ENCODE measurements at places on chromosomes 12 and 14.

GRCh38 chr12:89544681-89545184 lies 18.9 kb upstream of the POC1B start:
- DNase-seq = no peak

DNA sequence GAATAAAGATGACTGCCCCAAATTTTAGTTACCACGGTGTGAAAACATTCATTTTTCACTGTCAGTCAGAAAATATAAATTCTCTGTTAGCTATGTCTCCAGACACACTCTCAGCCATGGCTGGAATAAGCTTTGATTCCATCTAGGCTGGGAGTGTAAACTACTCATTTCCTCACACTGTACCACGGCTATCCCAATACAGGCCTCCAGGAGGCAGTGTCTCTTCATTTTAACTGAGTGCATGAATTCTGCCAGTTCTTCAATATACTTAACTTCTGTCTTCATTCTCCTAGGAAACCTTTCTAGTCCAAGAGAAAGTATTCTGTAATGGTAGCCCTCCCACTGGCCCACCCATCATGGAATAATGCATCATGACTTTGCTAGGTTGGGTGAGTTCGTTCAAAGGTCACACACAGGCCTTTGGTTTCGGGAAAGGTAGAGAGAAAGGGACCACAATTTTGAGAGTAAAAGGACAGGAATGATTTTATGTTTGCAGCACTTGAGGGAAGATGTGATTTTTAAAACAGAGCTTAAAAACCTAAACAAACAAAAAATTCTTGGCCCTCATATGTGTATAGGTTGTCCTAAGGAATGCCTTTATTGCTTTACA lies 381.1 kb downstream of the SEC23A start:
- no peak for DNase-seq

DNA sequence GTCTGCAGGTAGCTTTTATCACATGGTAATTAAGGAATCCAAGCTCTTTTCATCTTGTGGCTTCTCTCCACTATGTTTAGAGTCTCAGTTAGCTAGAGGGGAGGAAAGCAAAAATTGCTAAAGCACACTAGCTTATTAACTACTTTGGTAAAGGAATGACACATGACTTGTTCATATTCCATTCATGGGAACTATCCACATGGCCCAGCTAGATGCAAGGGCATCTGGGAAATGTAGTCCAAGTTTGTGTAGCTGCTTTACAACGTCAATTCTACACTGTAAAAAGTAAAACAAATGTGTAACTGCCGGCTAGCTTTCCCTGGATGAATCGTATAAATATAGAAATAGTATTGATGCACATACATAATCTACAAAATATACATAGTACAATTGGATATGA lies 244.5 kb upstream of the LRFN5 start:
- no peak for DNase-seq

DNA sequence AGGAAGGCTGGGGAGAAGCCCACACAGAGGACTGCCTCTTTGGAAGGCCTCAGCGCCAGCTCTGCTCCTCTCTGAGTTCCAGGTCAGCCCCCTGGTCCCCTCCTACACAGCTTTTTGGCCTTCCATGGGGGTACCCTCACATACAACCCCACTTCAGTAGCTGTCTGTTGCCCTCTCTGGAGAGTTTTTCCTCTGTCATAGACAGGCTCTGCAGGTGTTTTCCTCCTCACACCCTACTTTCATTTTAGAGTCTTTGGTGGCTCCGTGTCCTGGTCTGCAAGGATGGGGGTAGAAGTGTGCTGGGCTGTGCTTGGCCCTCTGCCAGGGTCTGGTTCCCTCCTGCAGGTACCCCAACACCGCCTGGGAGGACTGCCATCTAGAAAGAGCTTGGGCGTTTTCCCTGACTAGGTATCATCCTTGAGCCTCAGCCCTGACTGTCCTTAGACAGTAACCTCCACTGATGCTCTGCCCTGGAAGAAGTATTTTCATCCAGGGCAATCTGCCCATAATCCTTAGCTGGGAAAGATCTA lies 15.1 kb downstream of the ZDHHC22 start:
- DNase-seq = no peak

GRCh38 chr12:106743270-106743988 lies 31.1 kb upstream of the RIC8B start:
- no peak for DNase-seq

DNA sequence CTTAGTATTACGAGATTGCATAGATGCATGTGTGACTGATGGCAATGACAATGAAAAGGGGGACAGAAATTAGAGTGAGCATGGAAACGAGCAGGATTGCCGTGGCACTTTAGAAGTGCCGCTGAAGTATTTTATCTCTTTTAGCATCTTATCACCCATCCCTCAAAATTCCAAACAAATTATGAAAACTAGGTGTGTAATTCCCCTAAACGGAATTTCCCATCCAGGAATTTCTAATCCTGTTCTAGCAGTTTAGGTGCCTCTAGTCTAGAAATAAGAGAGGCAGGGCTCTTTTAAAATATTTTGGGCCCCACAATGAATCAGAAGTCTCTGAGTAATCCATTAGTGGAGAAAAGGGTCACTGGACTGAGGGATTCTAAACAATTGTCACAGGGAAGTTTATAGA lies 947 bp downstream of the TMEM52B start:
- no peak for DNase-seq

- no peak for DNase-seq
Observed at GRCh38 chr12:75996861-75997447, 34.6 kb downstream of the PHLDA1 start.

DNA sequence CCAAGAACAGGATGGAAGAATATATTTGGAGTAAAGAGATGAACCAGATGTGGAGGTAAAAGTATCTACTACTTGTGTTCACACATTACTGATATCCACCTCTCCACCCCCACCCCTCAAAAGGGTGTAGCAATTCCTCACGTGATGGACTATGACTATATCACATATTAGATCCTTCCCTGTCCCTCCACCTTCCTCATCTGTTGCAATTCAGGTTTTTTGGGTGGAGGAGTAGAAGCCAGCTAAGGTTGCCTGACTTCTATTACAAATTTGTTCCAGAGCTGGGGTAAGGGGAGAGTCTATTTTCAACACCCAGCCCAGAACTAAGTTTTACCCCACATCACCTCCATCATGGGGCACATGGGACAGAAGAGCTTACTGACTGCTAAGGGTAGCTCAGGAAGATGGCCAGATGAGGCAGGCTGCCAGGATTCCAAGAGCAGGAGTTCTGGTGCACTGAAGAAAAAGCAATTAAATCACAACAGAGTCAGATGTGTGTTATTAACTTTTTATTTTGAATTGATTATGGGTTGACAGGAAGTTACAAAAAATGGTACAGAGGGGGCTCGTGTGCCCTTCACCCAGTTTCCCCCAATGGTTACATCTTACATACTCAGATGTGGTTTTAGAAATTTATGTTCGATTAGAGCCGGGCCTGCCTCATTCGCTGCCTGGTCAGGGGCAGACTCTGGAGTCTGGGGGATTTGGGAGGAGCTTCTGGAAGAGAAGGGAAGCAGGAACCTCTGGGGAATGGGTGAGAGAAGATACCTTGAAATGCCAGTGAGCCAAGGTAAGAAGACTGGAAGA lies 2.1 kb downstream of the RNASE13 start:
- DNase-seq = no peak

DNA sequence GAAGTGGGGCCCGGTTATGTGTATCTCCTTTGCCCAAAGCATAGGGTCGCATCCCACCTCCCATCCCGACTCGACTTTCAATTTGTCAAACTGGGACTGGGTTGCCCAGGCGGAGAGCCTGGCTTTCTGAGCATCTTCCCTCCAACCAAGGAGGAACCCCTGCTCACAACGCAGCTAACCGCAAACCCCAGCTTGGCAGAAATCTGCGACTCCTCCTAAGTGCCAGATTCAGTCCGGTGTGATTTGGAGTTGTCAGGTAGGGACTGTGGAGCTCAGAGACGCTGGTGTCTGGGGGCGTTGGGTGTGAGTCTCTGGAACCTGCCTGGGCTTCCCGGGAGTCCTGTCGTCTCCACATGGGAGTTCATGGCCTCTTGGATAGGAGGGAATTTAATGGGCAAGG lies 1126.7 kb downstream of the AACS start:
- no peak for DNase-seq

DNA sequence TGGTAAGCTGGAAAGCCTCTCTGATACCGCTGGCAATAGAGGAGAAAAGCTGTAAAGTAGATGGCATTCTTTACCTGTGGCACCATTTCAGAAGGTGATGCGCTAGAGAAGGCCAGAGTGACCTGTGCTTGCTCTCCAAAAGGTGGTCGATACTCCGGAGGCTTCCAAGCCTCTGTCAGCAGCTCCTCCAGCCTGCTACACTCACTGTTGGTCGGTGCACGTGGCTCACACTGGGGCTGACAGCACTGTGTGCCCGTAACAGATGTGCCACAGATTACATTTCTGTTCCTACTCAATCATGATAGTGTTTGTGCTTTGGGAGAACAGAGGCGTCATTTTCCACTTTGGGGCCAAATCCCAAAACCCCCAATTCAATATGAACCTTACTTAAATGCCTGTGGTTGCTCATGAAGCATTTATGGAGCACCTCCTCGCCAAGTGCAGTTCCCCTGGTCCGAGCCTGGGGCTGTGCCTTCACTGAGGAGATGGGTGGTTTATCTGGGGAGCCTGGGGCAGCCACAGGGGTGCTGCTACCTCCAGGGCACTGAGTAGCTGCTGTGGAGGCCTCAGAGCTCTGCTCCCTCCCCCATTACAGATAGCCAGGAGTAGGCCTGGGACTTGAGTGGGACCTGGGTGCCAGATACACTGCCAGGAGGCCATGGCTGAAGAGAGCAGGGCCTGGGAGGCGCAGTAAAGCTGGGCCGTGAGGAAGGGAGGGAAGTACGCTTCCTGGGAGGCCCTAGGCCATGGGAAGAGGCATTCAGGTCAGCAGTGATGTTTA lies 26.8 kb downstream of the CCNK start:
- no peak for DNase-seq

GRCh38 chr14:80055667-80056496 lies 155.4 kb downstream of the DIO2 start:
- no peak for DNase-seq

DNA sequence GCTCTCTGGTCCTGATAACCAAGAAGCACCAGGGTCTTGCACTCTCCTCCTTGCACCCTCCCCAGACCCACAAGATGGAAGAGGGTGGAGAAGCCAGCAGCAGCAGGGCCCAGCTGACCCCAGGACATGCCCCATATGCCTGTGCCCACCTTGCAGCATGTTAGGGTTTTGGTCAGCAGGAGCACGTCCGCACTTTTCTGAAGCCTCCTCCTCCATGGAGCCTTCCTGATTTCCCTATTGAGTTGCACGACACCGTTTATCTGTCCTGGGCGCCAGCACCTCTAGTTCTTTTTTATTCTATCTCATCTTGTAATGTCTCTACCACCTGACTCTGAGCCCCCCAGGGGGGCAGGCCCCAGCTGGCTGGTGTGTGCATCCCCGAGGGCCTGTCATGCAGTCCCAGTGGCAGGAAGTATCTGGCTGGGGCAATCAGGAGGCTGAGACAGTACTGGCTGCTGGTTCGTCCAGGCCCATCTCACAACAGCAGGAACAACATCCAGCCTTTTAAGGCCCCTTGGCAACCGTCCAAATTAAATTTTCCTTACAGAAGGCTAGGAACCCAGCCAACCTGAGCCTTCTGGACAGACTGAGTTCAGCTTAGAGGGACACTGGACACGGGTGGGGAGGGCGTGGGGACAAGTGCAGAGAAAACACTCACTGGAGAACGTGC lies 39.6 kb downstream of the CCDC85C start:
- DNase-seq = no peak

- no peak for DNase-seq
Observed at GRCh38 chr12:127745469-127746212, 521.3 kb upstream of the TMEM132C start.

GRCh38 chr12:123816896-123817537 lies 54.9 kb downstream of the DNAH10 start:
- no peak for DNase-seq

GRCh38 chr14:68307790-68308168 lies 485.1 kb downstream of the ZFP36L1 start:
- DNase-seq = no peak

- DNase-seq = no peak
Observed at GRCh38 chr12:123251403-123252076, 18.3 kb downstream of the MTRFR start.

- no peak for DNase-seq
Observed at GRCh38 chr14:98456231-98456630, 815.8 kb downstream of the BCL11B start.

DNA sequence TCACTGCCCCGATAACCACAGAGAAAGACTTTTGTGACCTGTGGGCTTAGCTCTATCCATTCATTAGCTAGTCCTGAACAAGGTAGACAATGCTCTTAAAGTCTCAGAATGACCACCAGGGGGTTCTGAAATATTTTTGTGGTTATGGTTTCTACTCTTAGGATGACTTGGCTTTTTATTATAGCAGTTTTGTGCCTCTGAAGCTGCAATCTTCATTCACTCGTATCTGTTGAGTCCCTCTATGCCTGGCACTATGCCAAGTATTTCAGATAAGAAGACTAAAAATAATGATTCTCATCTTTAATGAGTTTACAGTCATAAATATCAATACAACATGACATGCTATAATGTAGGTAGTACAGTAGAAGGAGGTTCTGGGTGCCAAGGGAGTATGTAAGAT lies 130.8 kb upstream of the TRHDE start:
- peak; percentile 1 for DNase-seq

- no peak for DNase-seq
Observed at GRCh38 chr12:85803231-85803630, 33.0 kb downstream of the RASSF9 start.

GRCh38 chr12:1928439-1929121 lies 10.1 kb upstream of the CACNA2D4 start:
- no peak for DNase-seq

GRCh38 chr14:66575939-66576338 lies 68.0 kb downstream of the GPHN start:
- no peak for DNase-seq

- no peak for DNase-seq
Observed at GRCh38 chr14:90062127-90062794, 467 bp downstream of the KCNK13 start.

GRCh38 chr12:47123730-47124129 lies 44.0 kb upstream of the AMIGO2 start:
- no peak for DNase-seq

DNA sequence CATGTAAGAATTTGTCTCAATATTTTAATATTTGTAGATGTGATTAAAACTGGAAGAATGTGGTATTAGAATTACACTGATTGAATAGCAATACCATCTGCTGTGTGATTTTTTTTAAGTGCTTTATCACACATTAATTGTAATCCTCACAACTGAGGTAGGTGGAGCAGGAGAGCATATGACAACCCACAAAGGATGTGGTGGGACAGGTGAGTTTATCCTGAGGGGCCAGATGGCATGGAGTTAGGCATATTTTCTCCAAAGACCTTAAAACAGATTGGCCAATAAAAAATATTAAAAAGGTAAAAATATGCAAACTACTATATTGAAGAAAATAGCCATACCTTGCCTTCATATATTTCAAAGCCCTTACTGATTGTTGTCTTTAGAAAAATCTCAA lies 7.8 kb downstream of the LRRC10 start:
- DNase-seq = no peak

DNA sequence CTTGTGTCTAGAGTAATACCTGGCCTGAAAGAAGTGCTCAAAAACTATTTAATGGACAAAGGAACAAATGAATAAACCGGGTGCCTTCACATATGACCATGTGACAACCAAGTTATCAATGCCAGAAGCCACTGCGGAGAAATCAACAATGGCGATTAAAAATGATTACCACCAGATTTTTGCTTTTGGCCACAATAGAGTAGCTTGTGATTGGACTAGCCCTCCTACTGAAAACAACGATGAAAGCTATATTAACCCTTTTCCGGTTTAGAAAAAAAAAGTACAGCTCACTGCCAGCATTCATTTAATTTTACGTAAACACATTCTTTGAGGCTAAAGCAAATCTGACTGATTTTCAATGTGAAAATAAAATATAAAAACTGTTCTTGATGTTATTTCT lies 41.6 kb upstream of the TTC7B start:
- DNase-seq = no peak

- no peak for DNase-seq
Observed at GRCh38 chr14:65966188-65966587, 520.0 kb upstream of the CCDC196 start.

Measured in GM18507 (cell line).